PC-3 (cell line): ENCODE measurements at places on chromosomes 16 and 17. TPM values are rescaled to one million over a fixed set of nuclear protein-coding genes. Genes with fewer than 3 reads are reported as not detected.

DNA sequence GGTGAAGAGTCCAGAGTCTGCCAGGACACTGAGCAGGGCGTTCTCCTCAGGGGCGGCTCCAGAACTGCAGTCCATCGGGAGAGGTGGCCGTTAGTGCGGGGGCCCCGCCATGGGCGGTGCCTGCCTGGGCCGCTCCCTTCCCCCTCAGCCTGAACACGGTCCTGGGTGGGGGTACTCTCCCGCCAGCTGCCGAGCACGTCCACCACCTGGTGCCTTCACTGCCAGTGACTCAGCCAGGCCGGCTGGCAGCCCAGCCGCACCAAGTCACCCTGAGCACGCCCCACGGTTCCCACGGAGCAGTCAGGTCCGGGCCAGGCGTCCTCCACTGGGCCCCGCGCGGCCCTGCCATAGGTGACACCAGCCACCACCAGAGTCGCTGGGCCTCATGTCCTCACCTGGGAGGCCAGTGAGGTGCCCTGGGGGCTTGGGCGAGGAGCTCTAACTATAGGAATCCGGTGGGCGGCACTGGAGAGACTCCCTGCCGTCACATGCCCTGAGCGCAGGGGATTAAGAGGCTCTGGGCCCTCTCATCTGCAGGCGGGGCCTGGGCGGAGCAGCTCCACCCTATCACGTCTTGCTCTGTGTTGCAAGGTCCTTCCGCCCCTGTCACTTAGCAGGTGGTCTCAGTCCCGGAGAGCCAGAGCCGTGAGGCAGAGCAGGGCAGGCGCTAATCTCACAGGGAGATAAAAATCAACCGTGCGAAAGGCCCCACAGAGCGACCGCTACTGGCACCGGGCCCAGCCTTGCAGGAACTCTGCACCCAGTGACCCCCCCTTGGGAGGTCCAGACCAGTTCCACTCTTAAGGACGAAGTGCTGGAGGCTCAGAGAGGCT is 14.3 kb downstream of the PIEZO1 start:
- peak overlapping the region; percentile 91 for H3K27ac ChIP-seq
- peak overlapping the region; percentile 47; the same call in 1 of the 2 replicates for H3K4me3 ChIP-seq
- peaks cover 45% of the 10 kb centered on the region for H3K4me1 ChIP-seq
- no peaks in the 10 kb centered on the region for H3K27me3 ChIP-seq
- DNase-seq: peak; percentile 61
- H3K36me3 ChIP-seq: no peaks in the 10 kb centered on the region

GRCh38 chr17:33854596-33854995 is 400.5 kb upstream of the CCL2 start:
- no peaks in the 10 kb centered on the region for H3K36me3 ChIP-seq
- H3K27me3 ChIP-seq: no peaks in the 10 kb centered on the region
- H3K4me3 ChIP-seq: no peak overlapping the region
- DNase-seq: no peak
- no peaks in the 10 kb centered on the region for H3K4me1 ChIP-seq
- H3K27ac ChIP-seq: no peak overlapping the region

- no peaks in the 10 kb centered on the region for H3K27me3 ChIP-seq
- peak overlapping the region; percentile 96 for H3K4me3 ChIP-seq
- H3K27ac ChIP-seq: peak overlapping the region; percentile 78
These were observed 1.1 kb downstream of the VAT1 start for GRCh38 chr17:43020789-43021740.

GRCh38 chr16:86158688-86159360 is 259.9 kb downstream of the IRF8 start:
- no peaks in the 10 kb centered on the region for H3K36me3 ChIP-seq
- H3K27ac ChIP-seq: no peak overlapping the region
- no peaks in the 10 kb centered on the region for H3K4me1 ChIP-seq
- peaks cover 20% of the 10 kb centered on the region; the same call in 1 of the 2 replicates for H3K27me3 ChIP-seq

DNA sequence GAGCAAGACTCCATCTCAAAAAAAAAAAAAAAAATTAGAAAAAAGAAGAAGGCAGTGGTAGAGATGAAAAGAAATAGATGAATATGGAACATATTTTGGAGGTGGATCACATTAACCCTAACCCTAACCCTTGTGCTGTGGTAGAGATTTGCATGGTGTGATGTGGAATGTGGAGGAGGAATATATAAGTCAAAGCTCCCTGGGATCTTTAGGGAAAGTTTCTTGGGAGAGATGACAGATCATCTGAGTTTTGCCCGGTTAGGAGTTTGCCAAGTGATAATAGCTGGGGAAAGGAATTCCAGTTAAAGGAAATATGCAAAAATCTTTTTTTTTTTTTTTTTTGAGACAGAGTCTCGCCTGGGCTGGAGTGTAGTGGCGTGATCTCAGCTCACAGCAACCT is 13.0 kb upstream of the BLMH start:
- DNase-seq: no peak
- no peak overlapping the region for H3K27ac ChIP-seq
- H3K4me3 ChIP-seq: no peak overlapping the region
- H3K4me1 ChIP-seq: no peaks in the 10 kb centered on the region
- no peaks in the 10 kb centered on the region for H3K36me3 ChIP-seq

GRCh38 chr17:56178203-56178602 is 24.9 kb downstream of the ANKFN1 start:
- no peak overlapping the region for H3K4me3 ChIP-seq
- H3K27me3 ChIP-seq: no peaks in the 10 kb centered on the region
- no peaks in the 10 kb centered on the region for H3K36me3 ChIP-seq
- H3K4me1 ChIP-seq: no peaks in the 10 kb centered on the region
- H3K27ac ChIP-seq: no peak overlapping the region

DNA sequence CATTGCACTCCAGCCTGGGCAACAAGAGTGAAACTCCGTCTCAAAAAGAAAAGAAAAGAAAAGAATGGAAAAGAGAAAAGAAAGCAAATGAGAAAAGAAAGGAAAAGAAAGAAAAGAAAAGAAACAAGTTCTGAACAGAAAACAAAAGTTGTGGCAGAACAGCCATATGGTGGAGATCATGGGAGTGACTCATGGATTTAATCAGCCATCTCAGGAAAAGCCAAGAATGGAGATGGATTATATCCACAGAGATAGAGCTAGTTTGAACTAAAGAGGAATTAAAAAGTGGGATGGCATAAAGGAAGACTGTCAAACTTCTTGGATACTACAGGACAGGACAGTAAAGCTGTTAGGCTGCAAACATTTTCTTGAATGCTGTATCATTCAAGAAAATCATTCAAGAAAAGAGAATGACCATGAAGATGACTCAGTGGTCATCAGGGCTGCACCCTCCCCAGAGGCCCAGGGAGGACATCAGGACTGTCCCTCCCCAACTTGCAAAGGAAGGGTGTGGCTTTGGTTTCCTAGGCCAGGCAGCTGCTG is 120.6 kb downstream of the USP22 start:
- H3K4me1 ChIP-seq: peaks cover 8% of the 10 kb centered on the region
- peak; percentile 23 for DNase-seq
- no peak overlapping the region for H3K27ac ChIP-seq
- no peaks in the 10 kb centered on the region for H3K36me3 ChIP-seq

DNA sequence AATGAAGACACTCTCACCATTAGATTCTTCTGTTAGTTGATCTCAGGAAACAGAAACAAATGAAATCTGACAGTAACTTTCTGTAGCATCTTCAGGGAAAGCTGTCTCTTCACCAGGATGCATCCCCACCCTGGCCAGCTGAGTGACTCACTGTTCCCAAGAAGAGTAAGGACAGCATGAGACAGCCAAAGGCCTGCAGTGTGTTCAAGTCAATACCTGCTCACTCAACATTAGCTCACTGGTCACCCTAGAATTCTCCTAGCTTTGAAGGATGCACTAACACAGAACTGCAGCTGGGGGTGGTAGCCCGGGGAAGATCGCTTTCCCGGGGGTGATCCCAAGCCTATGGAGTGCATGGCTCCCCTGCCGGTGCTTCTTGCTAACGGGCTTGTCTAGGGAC is 28.2 kb upstream of the CLEC18B start:
- H3K4me3 ChIP-seq: no peak overlapping the region
- peak; percentile 65 for DNase-seq
- peak overlapping the region; percentile 86 for H3K27ac ChIP-seq
- H3K27me3 ChIP-seq: no peaks in the 10 kb centered on the region
- 0 out of 2 replicates have a peak, but pooled peaks cover 2% of the 10 kb centered on the region for H3K36me3 ChIP-seq

Gene PIK3R5
- not detected in 2 replicates for total RNA-seq

GRCh38 chr17:18379246-18380146 is 1.9 kb downstream of the EVPLL start:
- H3K36me3 ChIP-seq: no peaks in the 10 kb centered on the region
- peak; percentile 8 for DNase-seq
- H3K27me3 ChIP-seq: no peaks in the 10 kb centered on the region
- peaks cover 12% of the 10 kb centered on the region for H3K4me1 ChIP-seq

DNA sequence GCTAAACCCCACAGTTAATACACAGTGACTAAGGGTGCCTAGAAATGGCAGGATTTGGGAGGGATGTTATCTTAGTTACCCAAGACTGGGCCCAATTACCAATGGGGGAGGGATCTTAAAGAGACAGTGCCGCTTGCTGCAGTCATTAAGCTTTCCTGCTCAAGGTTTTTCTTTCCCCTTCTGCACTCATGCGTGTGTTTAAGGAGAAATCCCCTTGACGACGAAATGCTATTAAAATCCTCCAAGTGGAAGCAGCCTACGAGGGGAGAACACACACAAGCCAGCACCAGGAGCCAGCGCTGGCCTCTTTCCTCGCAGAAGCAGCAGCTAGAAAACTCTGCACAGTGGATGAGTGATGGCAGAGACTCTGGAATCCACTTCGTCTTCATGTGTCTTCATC is 22.0 kb downstream of the SALL1 start:
- no peaks in the 10 kb centered on the region for H3K36me3 ChIP-seq
- H3K4me1 ChIP-seq: no peaks in the 10 kb centered on the region
- no peak overlapping the region for H3K27ac ChIP-seq
- DNase-seq: no peak
- no peak overlapping the region for H3K4me3 ChIP-seq
- H3K27me3 ChIP-seq: no peaks in the 10 kb centered on the region

DNA sequence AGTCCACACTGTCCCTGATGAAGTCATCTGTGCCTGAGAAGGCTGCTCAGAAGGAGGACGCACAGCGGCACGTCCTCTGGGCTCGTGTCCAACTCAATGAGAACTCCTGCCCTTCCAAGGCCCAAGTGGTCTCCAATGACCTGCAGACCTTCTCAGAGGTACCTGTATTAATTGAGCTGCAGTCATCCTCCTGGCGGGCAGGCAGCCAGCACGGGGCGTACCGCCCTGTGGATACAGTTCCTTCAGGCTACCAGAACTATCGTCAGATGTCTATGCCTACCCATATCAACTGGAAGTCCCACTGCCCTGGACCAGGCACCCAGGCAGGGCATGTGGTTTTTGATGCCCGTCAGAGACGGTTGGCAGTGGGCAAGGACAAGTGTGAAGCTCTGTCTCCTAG is 2.9 kb upstream of the TMEM102 start:
- H3K27me3 ChIP-seq: no peaks in the 10 kb centered on the region
- H3K4me3 ChIP-seq: no peak overlapping the region
- H3K36me3 ChIP-seq: no peaks in the 10 kb centered on the region
- no peak for DNase-seq
- H3K4me1 ChIP-seq: 0 out of 2 replicates have a peak, but pooled peaks cover 4% of the 10 kb centered on the region
- no peak overlapping the region for H3K27ac ChIP-seq

Gene MFSD6L
- total RNA-seq: 0.07 TPM in 1 of 2 replicates, not detected in the other

- H3K27ac ChIP-seq: no peak overlapping the region
- H3K27me3 ChIP-seq: no peaks in the 10 kb centered on the region
- H3K4me1 ChIP-seq: peaks cover 5% of the 10 kb centered on the region; the same call in 1 of the 2 replicates
- DNase-seq: no peak
- no peak overlapping the region for H3K4me3 ChIP-seq
These were observed 12.5 kb downstream of the ABCA5 start for GRCh38 chr17:69314246-69315065.

Gene USP6
- not detected in 2 replicates for total RNA-seq

DNA sequence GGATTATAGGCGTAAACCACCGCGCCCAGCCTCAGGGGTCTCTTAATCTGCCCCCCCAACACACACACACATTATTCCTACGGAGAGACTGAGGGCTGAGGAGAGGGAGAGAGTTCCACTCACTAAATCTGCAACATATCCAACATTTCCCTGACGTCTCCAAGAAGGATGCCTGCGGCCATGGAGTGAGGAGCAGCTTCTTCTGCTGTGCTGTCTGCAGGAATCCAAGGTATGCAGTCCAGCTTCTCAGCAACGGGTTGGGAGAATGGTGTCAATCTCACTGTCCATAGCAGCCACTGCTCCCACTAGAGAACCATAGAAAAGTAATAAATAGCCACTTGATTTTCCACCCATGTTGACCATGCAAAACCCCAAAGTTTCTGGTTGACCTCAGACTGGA is 5.1 kb upstream of the PLXDC1 start:
- H3K27me3 ChIP-seq: no peaks in the 10 kb centered on the region
- DNase-seq: no peak
- H3K4me3 ChIP-seq: no peak overlapping the region
- peaks cover 7% of the 10 kb centered on the region for H3K4me1 ChIP-seq

DNA sequence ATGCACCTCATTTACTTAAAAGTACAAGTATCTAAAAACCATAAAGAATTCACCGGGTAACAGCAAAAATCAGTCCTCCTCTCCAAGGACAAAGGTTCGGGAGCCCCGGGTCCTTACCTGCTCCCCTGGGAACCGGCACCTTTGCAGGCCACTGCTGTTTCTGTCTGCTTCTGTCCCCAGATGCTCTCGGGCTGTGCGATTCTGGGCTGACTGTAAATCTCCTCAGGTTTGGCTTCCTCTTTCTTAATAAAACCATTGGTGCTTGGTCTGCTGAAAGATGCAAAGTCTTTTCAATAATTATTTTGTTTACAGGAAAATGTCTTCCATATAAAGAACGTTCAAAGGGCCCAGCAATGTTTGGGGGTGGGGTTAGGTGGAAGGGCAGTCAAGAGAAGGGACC is 63.9 kb downstream of the MARCHF10 start:
- no peaks in the 10 kb centered on the region for H3K4me1 ChIP-seq
- no peaks in the 10 kb centered on the region for H3K36me3 ChIP-seq
- H3K27ac ChIP-seq: no peak overlapping the region
- H3K4me3 ChIP-seq: no peak overlapping the region
- H3K27me3 ChIP-seq: no peaks in the 10 kb centered on the region

Gene SRL
- not detected in 2 replicates for total RNA-seq

Gene PRM1
- total RNA-seq: not detected in 2 replicates

Gene HCRT
- total RNA-seq: not detected in 2 replicates

Gene DNAAF1
- not detected in 2 replicates for total RNA-seq

Gene PLCG2
- total RNA-seq: 3.5 and 5.9 TPM in 2 replicates

Gene HOXB4
- 0.22 and 0.58 TPM in 2 replicates for total RNA-seq

Gene ADGRG1
- total RNA-seq: 33.7 and 41.5 TPM in 2 replicates

Gene CES1
- total RNA-seq: not detected in 2 replicates

GRCh38 chr16:59601452-59601851 is 867.3 kb upstream of the GOT2 start:
- no peaks in the 10 kb centered on the region for H3K36me3 ChIP-seq
- DNase-seq: no peak
- no peaks in the 10 kb centered on the region for H3K4me1 ChIP-seq
- H3K27me3 ChIP-seq: no peaks in the 10 kb centered on the region

Gene TM4SF5
- not detected in 2 replicates for total RNA-seq

DNA sequence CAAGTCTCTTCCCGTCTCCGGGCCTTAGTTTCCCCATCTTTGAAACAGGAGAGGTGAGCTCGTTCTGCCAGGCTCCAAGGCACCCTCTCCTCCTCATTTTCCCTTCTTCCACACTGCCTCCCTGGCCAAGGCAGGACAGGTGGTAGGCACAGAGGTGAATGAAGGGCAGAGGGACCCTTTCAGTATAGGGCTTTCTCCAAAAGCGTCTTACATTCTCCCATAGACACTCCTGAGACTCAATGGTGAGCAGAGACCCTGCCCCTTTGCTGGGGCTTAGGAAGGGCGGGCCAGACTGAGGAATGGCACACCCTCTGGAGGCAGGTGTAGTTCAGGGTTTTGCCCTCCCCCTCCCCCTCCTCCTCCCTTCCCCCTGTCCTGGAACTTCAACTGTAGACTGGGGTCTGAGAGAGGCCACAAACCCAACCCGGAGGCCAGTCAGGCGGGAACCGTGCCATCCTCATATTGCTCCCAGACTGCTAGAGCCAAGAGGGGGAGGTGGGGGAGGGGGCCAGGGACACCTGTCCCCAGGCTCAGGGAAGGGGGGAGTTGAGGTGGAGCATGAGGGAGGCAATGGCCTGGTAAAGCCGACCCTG is 1.9 kb downstream of the PLEKHH3 start:
- peaks cover 28% of the 10 kb centered on the region for H3K4me1 ChIP-seq
- H3K27me3 ChIP-seq: no peaks in the 10 kb centered on the region
- no peak overlapping the region for H3K27ac ChIP-seq
- no peaks in the 10 kb centered on the region for H3K36me3 ChIP-seq
- DNase-seq: no peak
